SK-MEL-5 (cell line): ENCODE measurements at places on chromosomes 6 and 20.
A peak's percentile ranks its signal among the peaks of the same experiment; 100 is the strongest.

DNA sequence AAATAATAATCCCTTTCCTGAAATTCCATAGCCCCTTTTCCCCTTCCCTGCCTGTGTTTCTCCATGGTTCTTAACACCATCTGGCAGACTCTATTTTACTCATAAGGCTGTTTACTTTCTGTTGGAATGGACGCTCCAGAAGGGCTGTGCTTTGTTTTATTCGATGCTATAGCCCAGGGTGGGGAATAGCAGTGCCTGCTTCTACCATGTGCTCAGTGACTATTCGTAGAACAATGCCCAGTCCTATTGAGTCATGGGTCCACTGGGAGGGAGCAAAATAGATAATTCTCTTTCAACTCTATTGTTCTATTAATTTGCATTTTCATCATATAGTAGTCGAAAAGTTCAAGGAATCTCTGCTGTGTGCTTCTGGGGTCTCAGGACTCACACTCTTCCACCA lies 565.1 kb downstream of the C6orf118 start:
- no peak for DNase-seq

- no peak for DNase-seq
Observed at GRCh38 chr20:2694008-2694471, 1.5 kb downstream of the EBF4 start.

GRCh38 chr20:5825130-5825719 lies 75.0 kb downstream of the SHLD1 start:
- DNase-seq: peak; percentile 56

- DNase-seq: no peak
Observed at GRCh38 chr6:157456524-157456829, 75.5 kb downstream of the ZDHHC14 start.

DNA sequence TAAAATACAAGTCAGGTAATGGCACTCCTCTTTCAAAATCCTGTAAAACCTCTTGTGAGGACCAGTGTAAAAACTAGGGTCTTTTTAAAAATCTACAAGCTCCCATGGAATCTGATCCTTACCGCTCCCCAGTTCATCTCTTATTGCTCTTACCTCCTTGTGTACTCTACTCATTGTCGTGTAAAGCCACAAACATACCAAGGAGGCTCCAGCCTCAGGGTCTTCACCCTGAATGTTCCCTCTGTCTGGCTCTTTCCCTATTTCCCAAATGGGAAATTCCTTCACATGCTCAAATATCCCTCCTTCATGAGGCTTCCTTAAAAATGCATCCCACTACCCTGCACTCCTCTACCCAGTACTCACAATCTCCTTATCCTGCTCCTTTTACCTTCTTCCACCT lies 67.1 kb downstream of the TASP1 start:
- no peak for DNase-seq

DNA sequence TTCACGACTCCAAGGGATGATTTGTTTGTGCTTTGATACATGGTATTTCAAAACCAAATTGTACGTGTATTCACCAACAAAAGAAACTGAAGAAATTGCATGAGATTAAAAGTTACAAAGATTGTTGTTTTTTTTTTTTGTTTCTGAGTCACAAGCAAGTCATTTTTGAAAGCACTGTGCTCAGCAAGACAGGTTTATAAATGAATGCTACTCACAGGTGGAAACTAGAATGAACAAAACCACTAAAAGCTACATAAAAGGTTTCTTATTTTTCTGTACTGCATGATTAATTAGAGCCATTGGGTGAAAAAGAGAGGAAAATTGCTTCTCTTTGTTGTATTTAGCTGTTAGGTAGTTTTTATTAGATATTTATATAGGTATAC lies 90.2 kb upstream of the RIPOR2 start:
- DNase-seq: no peak

GRCh38 chr6:10305790-10306415 lies 109.0 kb downstream of the TFAP2A start:
- no peak for DNase-seq

DNA sequence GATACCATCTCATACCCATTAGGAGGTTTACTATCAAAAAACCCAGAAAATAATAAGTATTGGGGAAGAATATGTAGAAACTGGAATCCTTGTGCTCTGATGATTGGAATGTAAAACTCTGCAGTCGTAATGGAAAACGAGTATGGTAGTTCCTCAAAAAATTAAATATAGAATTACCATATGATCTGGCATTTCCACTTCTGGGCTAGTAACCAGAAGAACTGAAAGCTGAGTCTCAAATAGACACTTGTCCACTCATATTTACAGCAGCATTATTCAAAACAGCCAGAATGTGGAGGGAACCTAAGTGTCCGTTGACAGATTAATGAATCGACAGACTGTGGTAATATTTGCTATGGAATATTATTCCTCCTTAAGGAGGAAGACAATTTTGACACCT lies 44.3 kb downstream of the FOXC1 start:
- no peak for DNase-seq

GRCh38 chr6:159117046-159117445 lies 52.2 kb upstream of the FNDC1 start:
- no peak for DNase-seq
